T-cell (primary cell): ENCODE measurements at places on chromosomes 6 and 20.

GRCh38 chr6:25157183-25157582 is 122.0 kb upstream of the CARMIL1 start:
- no peak for DNase-seq

DNA sequence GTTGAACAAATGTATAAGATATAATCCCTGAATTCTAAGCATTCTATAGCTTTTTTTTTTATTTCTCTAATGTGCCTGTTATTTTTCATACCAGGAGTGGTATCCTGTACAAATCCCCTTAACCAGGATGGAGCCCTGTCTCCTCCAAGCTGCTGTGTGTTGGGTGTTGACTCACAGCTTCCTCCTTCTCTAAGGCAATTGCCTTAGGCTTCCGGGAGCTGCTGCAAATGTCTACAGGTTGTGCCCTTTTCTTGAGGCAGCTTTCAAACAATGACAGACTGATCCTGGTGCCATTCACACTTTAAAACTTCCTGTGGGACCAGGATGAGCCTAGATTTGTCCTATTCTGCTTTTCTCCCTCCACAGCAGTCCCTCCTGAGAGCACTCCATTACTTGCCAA is 173.2 kb downstream of the BTBD3 start:
- DNase-seq: no peak

- no peak for DNase-seq
Measured at GRCh38 chr6:39804466-39805065, 12.4 kb downstream of the DAAM2 start.

DNA sequence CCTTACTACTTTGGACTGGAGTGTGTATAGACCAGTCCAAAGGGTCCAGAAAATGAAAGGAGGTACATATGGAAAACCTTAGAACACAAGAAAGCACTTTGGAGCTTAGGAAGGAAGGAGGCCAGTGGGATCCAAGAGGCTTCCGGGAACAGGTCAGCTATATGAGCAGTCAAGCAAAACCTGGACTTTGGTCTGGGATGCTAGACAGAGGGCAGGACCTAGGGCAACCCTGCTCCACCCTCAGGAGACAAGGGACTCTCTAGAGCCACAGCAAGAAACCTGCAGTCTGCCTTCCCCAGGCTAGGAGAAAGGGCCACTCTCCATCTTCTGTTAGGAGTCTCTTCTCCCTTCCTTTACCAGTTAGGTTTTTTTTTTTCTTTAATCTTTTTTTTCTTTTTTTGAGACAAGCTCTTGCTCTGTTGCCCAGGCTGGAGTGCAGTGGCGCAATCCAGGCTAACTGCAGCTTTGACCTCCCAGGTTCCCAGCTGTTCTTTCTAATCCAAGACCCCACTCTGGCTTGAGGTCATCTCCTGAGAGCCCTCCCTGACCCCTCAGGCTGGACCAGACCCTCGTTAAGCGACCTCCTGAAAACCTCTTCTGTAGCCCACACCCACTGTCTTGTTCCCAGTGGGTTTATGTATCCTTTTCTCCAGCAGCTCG is 4.6 kb downstream of the KCNK5 start:
- DNase-seq: no peak

DNA sequence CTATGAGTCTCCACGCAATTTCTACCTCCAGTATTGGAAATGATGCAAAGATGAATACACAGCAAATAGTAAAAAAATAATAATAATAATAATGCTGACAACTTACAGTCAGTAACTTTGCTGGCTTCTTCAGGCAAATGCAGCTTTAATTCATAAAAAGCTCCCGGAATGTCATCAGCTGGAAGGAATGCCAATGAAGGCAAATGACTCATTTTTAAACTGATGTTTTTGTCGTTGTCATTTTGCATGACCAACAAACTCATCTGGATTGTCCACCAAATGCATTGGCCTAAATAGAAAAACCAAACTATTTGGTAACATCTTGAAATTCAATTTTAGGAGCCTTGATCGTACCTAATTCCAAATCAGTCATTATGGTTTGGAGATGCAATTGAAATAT is 217.1 kb downstream of the ALDH8A1 start:
- DNase-seq: no peak

DNA sequence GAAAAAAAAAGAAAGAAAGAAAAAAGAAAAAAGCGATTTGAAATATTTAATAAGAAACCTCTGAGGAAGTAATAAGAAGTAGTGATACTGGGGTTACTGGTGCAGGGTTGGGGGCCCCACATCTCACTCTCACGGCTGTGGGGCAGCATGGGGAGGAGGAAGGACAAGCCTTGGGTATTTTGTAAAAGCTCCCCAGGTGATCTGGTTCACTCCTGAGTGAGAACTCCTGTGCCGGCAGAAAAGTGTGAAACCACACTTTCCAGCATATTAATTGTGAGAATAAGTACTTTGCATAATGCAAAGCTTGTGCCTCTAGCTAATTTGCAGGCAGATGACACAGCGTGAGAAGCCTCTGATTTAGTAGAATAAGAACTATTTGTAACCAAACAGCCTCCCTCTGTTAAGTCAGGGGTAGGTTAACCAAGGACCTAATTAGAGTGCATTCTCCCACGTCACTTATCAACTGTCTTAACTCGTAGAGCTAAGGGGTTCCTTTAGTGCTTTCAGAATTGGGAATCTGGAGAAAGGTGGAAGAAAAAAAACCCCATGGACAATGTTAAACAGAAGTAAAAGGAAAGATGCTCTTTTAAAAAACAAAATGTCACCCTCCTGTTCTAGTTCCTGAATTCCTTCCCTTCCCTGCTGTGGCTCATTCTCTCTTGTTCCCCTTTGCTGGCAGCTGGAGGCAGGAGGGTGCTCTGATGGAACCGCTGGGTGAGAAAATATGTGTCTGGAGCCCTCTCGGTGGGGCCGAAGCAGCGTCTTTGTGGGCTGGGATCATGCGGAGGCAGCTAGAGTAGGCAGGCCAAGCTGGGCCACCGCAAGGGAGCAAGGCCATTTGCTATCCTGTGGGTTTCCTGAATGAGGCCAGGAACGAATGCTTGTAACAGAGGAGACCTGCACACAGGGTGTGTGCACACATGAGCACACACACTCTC is 108.7 kb downstream of the FYN start:
- DNase-seq: peak; percentile 60

DNA sequence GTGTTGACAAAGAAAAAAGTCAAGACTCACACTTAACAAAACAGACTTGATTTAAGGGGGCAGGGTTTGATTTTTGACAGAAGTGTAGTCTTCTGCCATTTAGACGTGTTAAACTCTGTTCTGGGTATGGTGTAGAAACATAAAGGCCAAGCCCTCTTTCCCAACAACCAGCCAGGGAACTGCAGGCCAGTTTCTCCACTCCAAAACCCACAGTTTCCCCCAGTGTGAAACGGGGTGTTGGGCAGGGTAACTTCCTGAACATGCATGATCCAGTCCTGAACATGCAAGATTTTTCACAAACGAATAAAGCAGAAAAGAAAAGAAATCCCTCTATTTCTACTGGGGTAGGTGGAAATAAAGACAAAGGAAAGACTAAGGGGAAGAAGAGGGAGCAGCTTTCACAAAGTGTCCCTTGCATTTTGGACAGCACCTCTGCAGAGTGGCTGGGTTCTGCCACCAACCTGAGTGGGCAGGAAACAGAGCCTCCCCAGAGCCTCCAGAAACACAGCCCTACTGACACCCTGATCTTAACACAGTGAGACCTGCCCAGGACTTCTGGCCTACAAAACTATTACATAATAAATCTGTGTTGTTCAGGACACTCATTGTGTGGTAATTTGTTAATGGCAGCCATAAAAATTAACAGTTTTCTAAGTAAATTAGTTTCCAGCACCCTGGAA is 7.5 kb downstream of the APMAP start:
- no peak for DNase-seq

DNA sequence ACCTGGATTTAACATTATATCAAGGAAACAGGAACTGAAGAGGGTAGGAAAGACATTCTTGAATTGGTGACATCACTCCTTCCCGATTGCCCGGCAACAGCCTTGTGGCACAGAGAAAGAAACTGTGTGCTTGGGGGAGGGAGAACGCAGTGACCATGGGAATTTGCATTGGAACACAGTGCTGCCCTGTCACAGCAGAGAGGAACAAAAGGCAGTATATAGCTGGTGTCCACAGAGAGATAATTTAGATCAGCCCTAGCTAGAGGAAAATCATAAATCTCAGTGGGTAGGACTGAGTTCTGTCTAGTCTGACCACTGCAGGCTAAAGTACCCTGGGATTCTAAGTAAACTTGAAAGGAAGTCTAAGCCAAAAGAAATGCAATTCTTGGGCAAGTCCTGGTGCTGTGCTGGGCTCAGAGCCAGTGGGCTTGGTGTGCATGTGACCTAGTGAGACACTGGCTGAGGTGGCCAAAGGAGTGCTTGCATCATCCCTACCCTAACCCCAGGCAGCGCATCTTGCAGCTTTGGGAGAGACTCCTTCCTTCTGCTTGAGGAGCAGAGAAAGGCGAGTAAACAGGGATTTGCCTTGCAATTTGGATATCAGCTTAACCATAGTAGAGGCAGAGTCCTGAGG is 697.6 kb downstream of the HACE1 start:
- DNase-seq: no peak

- peak; percentile 72 for DNase-seq
Measured at GRCh38 chr20:43722153-43722505, 4.7 kb downstream of the GTSF1L start.

DNA sequence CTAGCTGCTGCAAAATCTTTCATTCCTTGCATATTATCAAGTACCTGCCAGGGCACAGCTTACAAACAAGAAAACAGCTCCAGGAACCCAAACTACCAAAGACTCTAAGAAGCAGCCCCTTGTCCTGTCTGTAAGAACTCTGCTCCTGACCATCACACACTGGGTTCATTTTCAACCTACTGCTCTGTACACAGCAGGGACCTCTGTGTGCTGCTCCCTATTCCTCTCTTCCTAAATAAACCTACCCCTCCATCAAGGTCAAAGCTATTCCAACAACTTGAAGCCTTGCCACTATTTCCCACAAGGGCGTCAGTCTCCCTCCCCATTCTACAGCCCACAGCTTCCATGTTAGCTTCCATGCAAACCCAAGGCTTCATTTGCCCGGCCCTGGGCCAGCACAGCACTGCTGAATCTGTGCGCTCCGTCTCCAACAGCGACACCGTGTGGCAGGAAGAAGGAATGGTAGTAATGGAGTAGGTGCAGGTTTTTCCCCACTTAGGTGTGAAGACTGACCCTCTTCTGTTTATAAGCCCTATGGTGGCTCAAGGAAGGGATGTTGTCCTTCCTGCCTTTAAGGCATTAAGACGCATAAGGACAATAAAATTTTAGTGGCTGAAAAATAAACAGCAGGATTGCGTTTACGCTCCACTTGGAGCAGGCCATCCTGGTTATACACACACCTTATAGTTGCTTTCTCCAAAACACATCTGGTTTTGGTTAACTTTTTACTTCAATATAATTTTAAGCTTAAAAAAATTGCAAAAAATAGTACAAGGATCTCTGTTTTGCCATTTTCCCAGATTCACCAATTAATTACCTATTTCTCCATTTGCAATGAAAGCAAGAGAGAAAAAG is 115.2 kb upstream of the NXT1 start:
- DNase-seq: no peak

DNA sequence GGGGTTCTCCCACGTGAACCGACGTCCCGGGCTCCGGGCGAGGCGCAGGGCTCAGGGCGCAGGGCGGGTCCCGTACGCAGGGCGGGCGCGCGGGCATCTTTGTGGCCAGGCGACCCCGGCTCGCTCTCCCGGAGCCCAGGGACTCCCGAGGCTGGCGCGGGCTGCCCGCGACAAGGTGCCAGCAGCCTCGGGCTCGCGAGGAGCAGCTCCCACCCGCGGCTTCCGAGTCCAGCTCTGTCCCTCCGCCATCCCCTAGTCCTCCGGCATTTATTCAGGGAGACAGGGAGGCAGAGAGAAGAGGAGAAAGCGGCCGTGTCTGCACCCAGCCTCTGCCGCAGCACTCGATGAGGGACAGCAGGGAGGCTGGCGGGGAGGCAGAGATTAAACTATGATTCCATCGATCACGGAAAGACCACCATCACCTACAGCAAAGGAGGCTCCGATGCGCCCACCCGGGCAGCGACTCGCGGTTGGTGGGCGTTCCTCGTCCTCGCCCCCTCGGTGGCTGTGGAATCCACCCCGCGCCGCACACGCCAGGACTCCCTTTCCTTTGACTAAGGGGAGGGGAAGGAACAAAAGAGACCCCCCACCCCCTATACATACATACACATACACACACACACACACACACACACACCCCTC is 1.1 kb downstream of the RGS17 start:
- DNase-seq: no peak

DNA sequence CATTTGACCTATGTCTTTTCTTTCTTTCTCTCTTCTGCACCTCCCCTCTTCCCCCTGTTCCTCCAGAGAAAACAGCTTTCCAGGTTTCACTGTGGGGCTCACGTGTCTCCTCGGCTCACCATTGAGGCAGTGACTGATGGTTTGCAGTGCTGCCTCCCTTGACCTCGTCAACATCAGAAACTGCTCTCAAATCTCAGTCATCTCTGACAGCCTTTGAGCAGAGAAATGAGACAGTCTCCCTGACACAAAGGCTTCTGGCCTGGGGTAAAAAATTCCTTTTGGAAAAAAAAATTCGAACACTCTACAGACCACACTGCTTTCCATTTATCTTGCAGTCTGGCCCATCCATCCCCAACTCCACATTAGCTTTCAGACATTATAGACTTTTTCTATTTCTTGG is 450.0 kb downstream of the TFAP2B start:
- no peak for DNase-seq

GRCh38 chr6:113805173-113805790 is 51.9 kb upstream of the MARCKS start:
- DNase-seq: no peak

- DNase-seq: no peak
Measured at GRCh38 chr6:5499644-5500306, 238.5 kb downstream of the FARS2 start.
